Left ventricle myocardium inferior (tissue), 1 donor: ENCODE measurements at places on chromosomes 4 and X. TPM values are rescaled to one million over a fixed set of nuclear protein-coding genes. Genes with fewer than 3 reads are reported as not detected.

The CLDN34 gene
- not detected for total RNA-seq

The CFP gene
- 3.0 TPM for total RNA-seq

The TENM3 gene
- 1.5 TPM for total RNA-seq

The BEX5 gene
- 0.99 TPM for total RNA-seq

The PPP1R2C gene
- not detected for total RNA-seq

The LIMCH1 gene
- total RNA-seq, result 382 TPM

The ACE2 gene
- total RNA-seq, result 14.0 TPM

The FAM114A1 gene
- 19.5 TPM for total RNA-seq

The CENPVL1 gene
- not detected for total RNA-seq

The PHEX gene
- 0.03 TPM for total RNA-seq

The TCEAL7 gene
- 2.6 TPM for total RNA-seq

The ASMT gene
- total RNA-seq, result not detected

The ASB12 gene
- 4.3 TPM for total RNA-seq

The RAP1GDS1 gene
- 11.1 TPM for total RNA-seq

The QDPR gene
- 50.2 TPM for total RNA-seq

The MUC7 gene
- not detected for total RNA-seq

The GABRB1 gene
- total RNA-seq, result 4.0 TPM

The DCAF8L2 gene
- not detected for total RNA-seq

The HSFX4 gene
- not detected for total RNA-seq

The TMEM31 gene
- not detected for total RNA-seq

The AGTR2 gene
- total RNA-seq, result 0.69 TPM

The GPR119 gene
- total RNA-seq, result not detected

The PITX2 gene
- not detected for total RNA-seq

The PAGE2 gene
- not detected for total RNA-seq

The STOX2 gene
- 12.2 TPM for total RNA-seq

The RAB41 gene
- total RNA-seq, result not detected

The GC gene
- not detected for total RNA-seq

The UGT2A1 gene
- total RNA-seq, result not detected

The SPANXN3 gene
- total RNA-seq, result not detected

The PDS5A gene
- 29.3 TPM for total RNA-seq

The GUCY1B1 gene
- 12.6 TPM for total RNA-seq

The RHOXF2B gene
- total RNA-seq, result not detected

The PCDH18 gene
- 3.4 TPM for total RNA-seq

The CDX4 gene
- total RNA-seq, result not detected

The FGFBP1 gene
- total RNA-seq, result not detected

The HDX gene
- 2.0 TPM for total RNA-seq

The KIAA1210 gene
- total RNA-seq, result not detected
